ENCODE measurements at places on chromosomes 4 and X.

GRCh38 chrX:119667111-119667878, 25.7 kb downstream of the SEPTIN6 start:
- peak; percentile 55 for DNase-seq

- DNase-seq = peak; percentile 26
Measured at GRCh38 chr4:143337600-143338287, 1.1 kb downstream of the GAB1 start.

DNA sequence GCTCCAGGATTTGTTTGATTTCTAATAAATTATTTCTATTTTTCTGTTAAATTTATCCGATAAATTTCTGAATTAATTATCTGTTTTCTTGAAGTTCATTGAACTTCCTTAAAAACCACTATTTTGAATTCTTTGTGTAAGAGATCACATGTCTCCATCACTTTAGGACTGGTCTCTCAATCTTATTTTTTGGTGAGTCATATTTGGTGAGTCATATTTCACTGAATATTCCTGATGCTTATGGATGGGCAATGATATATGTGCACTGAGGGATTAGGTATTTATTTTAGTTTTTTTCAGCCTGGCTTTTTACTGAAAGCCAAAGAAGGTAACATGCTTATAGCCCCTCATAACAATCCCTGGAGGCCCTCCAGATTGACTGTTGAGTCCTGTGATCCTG, 48.5 kb upstream of the IL15 start:
- DNase-seq = no peak

- DNase-seq = peak; percentile 37
Measured at GRCh38 chr4:167233685-167234315, 494 bp downstream of the SPOCK3 start.

DNA sequence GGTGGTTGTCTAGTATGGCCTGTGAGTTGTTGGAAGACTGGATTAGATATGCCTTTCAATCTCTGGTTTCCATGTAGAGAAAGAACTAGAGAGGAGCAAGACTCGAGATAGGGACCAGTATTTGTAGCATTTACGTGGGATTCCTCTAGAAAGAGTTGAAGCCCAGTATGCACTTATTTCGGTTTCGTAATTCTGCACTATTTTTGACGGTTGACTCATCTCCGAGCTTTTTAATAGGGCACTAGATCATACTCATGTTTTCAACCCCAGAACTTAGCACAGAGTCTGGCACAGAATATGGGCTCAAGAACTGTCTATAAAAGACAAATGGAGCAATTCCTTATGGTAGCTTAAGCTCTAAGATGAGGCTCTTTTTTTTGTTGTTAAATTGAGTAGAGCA, 15.7 kb downstream of the HELT start:
- DNase-seq = no peak

DNA sequence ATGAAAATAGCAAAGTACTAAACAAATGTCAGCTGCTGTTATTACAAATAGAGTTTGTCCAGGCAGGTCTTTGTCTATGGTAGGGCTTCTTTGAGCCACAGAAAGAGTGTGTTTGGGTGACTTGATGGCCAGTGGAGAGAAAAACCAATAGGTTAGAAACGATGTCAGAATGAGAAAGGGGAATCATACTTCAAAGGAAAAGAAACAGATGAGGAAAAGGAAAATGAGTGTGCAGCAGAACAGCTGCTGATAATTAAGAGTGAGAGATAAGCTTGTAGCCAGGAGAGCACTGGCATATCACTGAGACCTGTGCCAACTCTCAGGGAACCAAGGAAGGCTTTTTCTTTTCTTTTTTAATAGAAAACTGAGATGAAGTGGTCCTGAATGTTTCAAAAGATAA, 257.2 kb downstream of the ARHGAP24 start:
- no peak for DNase-seq

DNA sequence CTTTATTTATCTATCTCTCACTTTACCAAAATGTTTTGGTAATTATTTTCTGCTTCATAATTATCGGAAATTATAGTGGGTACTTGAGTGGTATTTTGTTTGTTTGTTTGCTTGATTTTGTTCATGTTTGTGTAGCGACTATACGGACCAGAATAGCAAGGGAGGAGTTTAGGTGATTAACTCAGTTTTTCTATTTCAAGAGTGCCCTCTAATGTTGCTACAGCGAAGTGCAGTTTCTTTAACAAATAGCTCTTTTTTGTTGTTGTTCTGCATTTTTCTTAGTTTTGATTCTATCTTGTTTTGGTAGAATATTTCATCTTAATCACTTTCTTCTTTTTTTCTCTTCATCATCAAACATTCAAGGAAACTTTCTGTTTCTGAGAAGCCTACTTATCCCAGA, 40.8 kb upstream of the QRFPR start:
- no peak for DNase-seq

DNA sequence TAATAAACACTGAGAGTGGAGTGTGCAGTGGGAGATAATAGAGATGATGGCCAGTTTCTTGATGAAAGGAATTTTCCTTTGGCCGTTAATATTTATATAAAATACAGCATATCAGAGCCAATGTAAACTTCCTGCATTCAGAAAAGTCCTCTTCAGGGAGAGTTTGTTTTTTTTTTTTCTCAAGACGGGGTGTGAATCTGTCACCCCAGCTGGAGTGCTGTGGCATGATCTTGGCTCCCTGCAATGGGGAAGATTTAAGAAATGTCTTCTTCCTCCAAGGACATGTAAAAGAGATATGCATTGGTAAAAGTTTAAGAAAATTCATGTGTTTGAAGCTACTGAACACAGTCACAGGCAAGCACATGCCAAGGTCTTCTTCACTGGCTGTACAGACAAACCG, 25.4 kb upstream of the TBC1D9 start:
- no peak for DNase-seq

- no peak for DNase-seq
Measured at GRCh38 chr4:179112441-179113170, 1670.4 kb upstream of the AGA start.

- no peak for DNase-seq
Measured at GRCh38 chr4:73914071-73914470, 44.9 kb downstream of the CXCL1 start.

All from NCI-H2081 (cell line).